ENCODE measurements at places on chromosomes 2 and 18.

DNA sequence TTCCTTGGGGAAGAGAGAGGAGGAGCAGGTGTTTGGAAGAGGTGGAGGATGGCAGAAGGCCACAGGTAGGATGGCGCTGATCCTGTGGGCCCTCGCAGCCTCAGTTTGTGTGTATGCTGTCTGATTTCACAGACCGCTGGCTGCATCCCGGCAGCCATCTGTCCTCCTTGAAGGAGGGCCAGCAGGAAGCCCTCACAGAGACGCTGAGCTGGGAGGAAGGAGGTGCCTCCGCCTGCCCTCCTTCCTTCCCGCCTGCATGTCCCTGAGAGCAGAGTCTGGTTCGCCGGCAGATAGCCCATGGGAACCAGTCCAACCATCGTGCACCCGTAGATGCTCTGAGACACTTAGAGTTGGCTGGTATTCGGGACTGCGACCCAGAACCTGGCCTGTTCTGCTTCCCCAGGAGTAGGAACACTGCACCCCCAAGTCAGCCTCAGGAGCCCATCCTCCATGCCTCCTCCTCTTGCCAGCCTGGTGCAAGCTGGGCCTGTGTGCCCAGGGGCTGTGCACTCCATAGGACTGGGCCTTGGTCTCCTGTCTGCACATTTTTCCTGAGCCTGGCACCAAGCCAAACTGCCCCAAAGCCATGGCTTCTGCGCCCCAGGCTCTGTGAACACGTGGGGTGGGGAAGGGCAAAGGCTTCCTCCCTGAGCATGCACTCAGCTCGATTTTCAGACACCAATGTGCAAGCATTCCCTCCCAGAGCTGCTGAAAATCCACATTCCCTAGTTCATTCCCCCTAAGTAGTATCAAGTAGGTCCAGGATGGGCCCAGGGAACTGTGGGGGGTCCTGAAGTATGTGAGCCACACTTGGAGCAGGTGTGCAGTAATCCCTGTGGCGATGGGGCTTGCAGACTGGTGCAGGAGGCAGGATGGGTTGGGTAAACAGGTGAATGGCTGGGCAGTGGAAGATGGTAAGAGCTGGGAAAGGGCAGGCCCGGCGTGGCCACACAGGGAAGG is 115.6 kb downstream of the SEPTIN10 start:
- DNase-seq, result no peak

DNA sequence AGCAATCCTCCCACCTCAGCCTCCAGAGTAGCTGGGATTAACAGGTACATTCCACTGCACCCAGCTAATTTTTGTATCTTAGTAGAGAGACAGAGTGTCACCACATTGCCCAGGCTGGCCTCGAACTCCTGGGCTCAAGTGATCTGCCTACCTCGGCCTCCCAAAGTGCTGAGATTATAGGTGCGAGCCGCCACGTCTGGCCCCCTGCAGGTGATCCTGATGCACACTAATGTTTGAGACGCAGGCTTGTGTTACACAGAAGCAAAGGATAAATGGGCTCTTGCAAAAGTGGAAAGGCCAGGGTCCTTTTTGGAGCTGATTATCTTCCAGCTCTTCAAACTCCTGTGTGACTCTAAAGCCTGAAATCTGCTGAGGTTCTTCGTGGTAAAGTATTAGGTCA is 84.2 kb downstream of the TGFA start:
- DNase-seq, result no peak

GRCh38 chr2:165003443-165004130 is 48.3 kb upstream of the SLC38A11 start:
- no peak for DNase-seq

GRCh38 chr2:116580209-116580608 is 1234.3 kb upstream of the DDX18 start:
- DNase-seq, result no peak

DNA sequence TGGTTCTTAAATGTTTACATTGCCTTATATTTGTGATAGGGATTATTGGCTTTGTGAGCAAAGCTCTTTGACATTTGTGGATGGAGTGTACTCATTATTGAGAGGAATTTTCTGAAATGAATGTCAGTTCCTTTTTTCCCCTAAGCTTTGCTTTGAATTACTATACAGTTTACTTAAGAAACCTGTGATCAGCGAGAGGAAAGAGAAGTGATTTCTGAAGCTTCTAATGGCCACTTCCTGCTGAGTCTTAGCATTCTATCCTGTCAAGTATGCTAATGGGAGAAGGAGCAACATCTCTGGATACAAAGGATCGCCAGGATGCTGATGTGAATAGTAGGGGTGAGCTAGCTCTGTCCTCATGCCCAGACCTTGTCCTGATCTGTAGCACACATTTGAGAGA is 47.8 kb upstream of the MGAT5 start:
- no peak for DNase-seq

DNA sequence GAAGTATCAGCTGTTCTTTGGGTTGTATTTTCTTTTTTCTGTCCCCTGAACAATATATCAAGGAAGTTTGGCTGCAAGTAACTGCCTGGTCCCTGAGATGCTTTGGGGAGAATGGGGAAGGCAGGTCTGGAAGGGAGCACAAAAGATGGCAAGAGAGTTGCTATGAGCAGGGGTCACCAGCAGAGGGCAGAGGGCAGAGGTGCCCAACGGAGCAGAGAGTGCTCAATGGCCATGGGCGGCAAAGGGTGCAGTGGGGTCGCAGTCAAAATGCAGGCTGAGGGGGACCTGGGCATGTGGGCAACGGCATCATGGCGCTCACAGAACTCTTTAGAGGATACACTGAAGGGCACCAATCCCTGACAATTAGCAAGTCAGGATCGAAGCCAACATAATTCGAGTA is 107.7 kb upstream of the ATP8B1 start:
- no peak for DNase-seq

DNA sequence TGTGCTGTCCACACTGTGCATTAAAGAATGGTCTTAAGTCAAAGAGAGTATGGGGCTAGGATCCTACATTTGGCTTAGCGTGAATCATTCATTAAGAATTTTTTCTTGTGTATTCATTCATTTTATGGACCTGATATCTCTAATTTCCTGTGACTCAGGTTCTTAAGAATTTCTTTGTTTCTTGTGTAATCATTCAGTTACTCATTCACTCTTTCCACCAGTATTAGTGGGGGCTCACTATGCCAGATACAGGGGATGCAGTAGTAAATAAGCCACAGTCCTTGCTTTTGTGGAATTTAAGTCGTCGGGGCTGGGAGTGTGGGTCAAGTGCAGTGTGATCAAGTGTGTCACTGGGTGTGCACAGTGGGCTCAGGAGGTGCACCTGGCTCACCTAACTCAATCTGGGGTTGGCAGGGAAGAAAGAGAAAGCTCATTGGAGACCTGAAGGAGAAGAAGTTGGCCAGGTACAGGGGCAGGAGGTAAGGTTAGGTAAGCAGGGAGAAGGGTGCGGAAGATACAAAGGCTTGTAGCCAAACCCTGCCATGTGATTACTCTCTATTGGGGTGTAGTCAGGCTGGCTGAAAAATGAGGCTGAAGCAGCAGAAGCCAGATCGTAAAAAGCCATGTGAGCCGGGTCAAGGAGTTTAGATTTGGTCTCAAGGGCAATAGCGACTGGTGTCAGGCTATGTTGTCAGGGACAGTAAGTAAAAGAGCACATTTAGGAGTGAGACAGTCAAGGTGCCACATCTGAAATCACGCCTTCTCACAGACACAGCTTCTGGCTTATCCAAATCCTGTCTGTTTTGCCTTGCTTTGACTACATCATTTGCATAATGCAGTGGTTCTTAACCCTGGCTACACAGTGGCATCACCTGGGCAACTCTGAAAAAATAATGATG is 67.2 kb downstream of the KCTD1 start:
- DNase-seq, result no peak

- no peak for DNase-seq
These were observed 64.1 kb downstream of the TRAPPC12 start for GRCh38 chr2:3443506-3444084.

DNA sequence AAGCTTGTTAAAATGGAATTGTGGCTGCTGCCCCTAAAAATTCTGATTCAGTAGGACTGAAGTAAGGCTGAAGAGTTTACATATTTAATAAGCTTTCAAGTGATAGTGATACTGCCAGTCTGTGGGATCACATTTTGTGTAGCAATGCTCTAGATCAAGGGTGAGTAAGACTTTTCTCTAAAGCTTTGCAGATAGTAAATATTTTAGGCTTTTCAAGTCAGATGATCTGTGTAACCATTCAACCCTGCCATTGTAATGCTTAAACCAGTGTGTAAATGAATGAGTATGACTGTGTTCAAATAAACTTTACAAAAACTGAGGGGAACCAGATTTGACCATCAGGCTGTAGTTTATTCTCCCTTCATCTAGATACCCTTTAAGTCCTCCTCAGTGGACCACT is 92.7 kb downstream of the PIK3C3 start:
- no peak for DNase-seq

- DNase-seq, result no peak
These were observed 68.3 kb downstream of the TNS1 start for GRCh38 chr2:217934321-217935131.

GRCh38 chr2:20588918-20589871 is 61.7 kb downstream of the HS1BP3 start:
- DNase-seq, result no peak

DNA sequence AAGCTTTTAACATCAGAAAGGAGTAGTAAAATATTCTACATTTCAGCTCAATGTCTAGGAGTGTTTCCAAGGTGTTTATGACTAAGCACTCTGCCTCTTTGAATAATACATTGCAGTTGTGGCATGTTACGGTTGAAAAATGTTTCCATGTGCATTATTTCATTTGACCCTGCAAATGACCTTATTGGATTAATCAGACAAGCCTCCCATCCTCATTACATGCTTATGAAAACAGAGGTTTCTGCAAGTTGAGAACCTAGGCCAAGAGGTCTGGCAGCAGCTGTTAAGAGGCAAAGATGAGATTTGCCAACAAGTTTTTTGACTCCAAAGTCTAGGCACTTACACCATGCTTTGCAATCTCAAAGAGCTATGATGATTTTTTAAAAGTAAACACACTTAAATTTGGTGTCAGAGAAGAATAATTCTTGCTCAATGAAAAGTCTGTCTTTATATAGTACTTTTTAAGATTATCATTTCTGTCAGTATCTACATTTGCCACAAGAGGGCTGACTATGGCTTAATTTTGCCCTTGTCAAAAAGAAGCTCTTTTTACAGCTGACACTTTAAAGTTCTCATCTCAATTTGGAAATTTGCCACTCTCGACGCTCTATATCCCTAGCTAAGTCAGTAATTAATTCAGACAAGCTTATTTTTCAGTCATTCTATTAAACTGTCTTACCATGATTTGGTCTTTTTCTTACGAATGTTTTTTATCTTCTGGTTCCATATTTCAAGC is 260.6 kb downstream of the PAX3 start:
- DNase-seq, result no peak

DNA sequence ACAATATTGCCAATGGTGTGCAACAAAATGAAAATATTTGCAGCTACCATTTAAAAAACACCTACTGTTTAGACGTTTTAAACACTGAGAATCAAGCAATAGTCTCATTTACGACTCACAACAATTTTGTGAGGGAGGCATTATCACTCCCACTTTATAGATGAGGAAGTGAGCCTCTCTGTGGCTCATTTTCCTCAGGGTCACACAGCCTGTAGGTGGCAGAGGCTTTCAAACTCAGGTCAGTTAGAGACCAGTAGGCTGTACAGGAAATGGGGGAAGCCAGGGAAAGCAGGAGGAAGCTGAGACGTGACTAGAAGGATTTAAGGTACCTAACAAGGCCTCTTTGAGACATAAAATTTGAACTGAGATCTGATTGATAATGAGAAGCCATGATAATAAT is 95.0 kb upstream of the ZNF521 start:
- no peak for DNase-seq

DNA sequence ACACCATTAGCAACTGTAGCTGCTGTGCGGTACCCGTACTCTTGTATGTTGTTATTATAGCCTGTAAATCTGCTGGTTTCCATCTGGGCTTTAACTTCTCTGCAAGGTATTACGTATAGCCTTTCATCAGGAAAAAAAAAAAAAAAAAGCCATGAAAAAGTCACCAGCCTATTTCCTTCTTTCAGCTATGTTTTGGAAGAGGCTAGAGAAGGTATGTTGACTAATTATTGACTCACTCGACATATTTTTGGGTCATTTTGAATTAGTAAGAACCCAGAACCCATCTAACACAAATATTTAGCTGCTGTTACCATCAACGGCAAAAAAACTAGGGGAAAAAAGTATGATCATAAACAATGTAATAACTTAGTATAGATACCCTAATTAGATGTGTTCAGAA is 1395.6 kb downstream of the SUCLG1 start:
- no peak for DNase-seq

DNA sequence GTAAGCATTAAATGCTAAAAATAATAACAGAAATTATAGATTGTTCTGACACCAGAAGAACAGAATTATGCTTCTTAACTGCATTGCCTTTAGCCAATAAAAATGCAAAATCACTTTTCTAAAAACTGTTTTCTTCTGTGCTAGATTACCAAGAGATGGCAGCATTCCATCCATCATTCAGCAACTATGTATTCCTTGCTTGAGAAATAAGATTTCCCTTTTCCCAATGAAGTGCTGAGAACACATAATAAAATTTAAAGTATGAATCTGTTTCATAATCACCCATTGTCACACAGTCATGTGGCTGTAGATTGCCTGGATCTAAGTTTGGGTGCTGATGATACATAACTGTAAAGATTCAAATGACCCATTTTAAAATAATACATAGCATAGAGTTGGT is 504.2 kb downstream of the TDRD15 start:
- DNase-seq, result no peak

DNA sequence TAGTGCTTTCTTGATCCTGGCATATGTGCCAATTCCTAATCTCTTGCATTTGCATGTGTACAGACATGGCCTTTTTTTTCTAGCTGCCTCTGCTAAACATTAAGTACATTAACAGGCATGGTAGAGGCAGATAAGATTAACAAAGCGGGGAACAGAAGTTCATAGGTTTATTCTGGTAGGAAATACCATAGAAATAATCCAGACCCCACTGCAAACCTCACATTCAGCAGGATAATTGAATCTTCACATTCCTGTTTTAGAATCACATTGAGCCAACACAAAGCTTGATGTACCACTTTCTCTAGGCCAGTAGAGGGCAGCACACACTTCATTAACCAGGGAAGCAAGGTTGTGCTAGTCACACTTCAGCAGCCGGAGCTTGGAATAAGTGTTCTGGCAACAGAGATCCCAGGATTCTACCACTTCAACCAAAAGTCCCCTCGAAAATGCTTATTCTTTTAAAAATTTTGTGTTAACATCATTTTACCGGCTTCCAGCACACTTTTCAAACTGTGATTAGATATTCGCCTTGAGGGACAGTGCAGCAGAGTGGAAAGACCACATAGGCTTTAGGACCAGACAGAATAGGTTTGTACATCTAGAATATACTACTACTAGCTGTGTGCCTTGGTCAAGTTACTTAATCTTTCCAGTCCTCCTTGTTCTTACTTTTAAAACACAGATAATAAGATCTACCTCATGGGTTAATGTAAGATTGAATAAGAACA is 420.2 kb upstream of the CHST9 start:
- no peak for DNase-seq

GRCh38 chr2:108823286-108823685 is 36.7 kb downstream of the CCDC138 start:
- DNase-seq, result no peak

DNA sequence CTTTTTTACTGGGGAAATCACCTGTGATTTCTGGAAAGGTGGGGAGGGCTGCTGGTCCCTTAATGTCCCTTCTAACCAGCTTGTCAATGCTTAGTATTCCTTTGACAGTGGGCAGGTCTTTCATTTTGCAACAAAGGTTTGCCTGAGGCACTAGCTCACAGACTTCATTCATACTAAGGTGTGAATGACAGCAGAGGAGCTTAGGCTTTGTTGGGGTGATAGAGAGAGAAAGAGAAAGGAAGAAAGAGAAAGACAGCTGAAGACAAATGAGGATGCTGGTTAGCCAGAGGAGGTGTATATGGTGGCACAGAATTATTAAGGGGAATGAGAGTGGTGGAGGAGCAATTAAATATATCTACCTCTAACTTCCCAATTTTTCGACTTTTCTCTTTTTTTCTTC is 28.9 kb upstream of the GTF2A1L start:
- no peak for DNase-seq
